Osteocyte (in vitro differentiated cells): ENCODE measurements at places on chromosomes 2 and 18. TPM values are rescaled to one million over a fixed set of nuclear protein-coding genes. Genes with fewer than 3 reads are reported as not detected.
A peak's percentile ranks its signal among the peaks of the same experiment; 100 is the strongest.

GRCh38 chr2:62568074-62568473 lies 62.1 kb upstream of the TMEM17 start:
- no peak for DNase-seq
- H3K27ac ChIP-seq: no peak overlapping the region
- H3K4me1 ChIP-seq: peaks cover 29% of the 10 kb centered on the region
- no peak overlapping the region for H3K4me3 ChIP-seq

- no peaks in the 10 kb centered on the region for H3K36me3 ChIP-seq
- H3K4me3 ChIP-seq: no peak overlapping the region
- peaks cover 20% of the 10 kb centered on the region for H3K27me3 ChIP-seq
- no peaks in the 10 kb centered on the region for H3K4me1 ChIP-seq
- no peak overlapping the region for H3K27ac ChIP-seq
These were observed 268.3 kb upstream of the SPRED2 start for GRCh38 chr2:65700720-65701119.

Gene CD8A
- total RNA-seq: not detected in 2 replicates

GRCh38 chr2:41180387-41180786 lies 728.5 kb upstream of the SLC8A1 start:
- no peak overlapping the region for H3K27ac ChIP-seq
- no peaks in the 10 kb centered on the region for H3K36me3 ChIP-seq
- H3K4me1 ChIP-seq: no peaks in the 10 kb centered on the region
- H3K4me3 ChIP-seq: no peak overlapping the region

- H3K27me3 ChIP-seq: peaks cover 10% of the 10 kb centered on the region
- H3K4me3 ChIP-seq: no peak overlapping the region
- no peak overlapping the region for H3K27ac ChIP-seq
- H3K4me1 ChIP-seq: no peaks in the 10 kb centered on the region
- DNase-seq: no peak
- no peaks in the 10 kb centered on the region for H3K36me3 ChIP-seq
These were observed 287.6 kb upstream of the HNRNPA3 start for GRCh38 chr2:176924909-176925534.

Gene HS6ST1
- total RNA-seq: 42.6 and 43.0 TPM in 2 replicates

- peaks cover 35% of the 10 kb centered on the region for H3K4me1 ChIP-seq
- no peaks in the 10 kb centered on the region for H3K36me3 ChIP-seq
- no peak overlapping the region for H3K4me3 ChIP-seq
- H3K27me3 ChIP-seq: no peaks in the 10 kb centered on the region
- DNase-seq: no peak
These were observed 221.0 kb upstream of the EPAS1 start for GRCh38 chr2:46076251-46076650.

DNA sequence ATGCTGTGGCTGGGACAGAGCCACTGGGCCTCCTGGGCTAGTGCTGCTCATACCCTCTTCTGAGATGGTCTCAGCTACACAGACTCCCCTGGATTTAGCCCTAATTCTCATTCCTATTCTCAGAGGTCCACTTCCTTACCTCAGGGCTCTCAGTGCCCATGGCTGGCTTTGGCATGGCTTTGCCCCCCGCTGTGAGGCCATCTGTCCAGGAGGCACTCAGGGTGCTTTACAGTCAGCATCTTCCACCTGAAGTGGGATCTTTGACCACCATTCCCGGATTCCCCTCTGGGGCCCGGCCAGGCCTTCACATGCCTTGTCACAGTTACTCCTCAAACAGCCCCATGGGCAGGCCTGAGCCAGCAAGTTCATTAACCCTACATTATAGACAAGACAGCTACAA lies 161.8 kb downstream of the CELF4 start:
- peaks cover 4% of the 10 kb centered on the region for H3K27me3 ChIP-seq
- no peak overlapping the region for H3K27ac ChIP-seq
- no peak for DNase-seq
- no peak overlapping the region for H3K4me3 ChIP-seq
- no peaks in the 10 kb centered on the region for H3K4me1 ChIP-seq
- H3K36me3 ChIP-seq: no peaks in the 10 kb centered on the region

DNA sequence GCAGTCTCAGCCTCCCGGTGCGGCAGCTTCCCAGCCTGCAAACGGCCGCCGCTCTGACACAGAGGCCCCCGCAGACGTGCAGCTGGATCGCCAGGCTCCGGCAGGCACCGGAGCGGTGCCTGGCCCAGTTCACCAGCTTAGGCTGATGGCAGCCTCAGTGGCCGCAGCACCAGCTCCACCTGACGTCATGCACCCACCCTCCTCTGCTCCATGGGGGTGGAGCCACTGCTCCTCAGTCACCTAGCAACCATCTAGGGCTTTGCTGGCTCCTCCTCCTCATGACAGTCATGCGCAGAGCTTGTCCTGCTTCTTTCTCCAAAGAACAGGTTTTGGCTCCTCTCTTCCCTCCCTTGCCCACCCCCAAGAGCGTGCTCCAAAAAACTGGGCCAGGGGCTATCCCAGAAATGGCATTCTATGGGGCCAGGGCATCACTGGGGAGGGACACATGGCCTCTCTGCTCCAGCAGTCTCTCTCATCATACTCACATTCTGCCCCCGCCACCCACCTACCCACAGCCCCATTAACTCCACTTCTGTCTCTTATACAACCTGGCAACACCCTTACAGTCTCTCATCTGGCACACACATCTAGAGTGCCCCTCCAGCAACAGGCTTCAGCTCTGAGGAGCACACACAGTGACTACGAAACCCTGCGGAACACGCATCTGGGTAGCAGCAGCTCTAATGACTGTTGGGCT lies 5.5 kb downstream of the DCTN1 start:
- no peak overlapping the region for H3K4me3 ChIP-seq
- peaks cover 38% of the 10 kb centered on the region for H3K36me3 ChIP-seq
- H3K27me3 ChIP-seq: no peaks in the 10 kb centered on the region
- peaks cover 16% of the 10 kb centered on the region for H3K4me1 ChIP-seq
- DNase-seq: no peak

Gene COL4A4
- total RNA-seq: 1.3 and 2.0 TPM in 2 replicates

Gene SYT4
- not detected in 2 replicates for total RNA-seq

- peaks cover 3% of the 10 kb centered on the region for H3K27me3 ChIP-seq
- peaks cover 7% of the 10 kb centered on the region for H3K4me1 ChIP-seq
- H3K4me3 ChIP-seq: no peak overlapping the region
- no peaks in the 10 kb centered on the region for H3K36me3 ChIP-seq
These were observed 129.2 kb downstream of the MTX2 start for GRCh38 chr2:176398243-176399073.

- peaks cover 8% of the 10 kb centered on the region for H3K36me3 ChIP-seq
- no peak for DNase-seq
- H3K27ac ChIP-seq: no peak overlapping the region
These were observed 211.9 kb downstream of the EXOC6B start for GRCh38 chr2:72613931-72614330.

DNA sequence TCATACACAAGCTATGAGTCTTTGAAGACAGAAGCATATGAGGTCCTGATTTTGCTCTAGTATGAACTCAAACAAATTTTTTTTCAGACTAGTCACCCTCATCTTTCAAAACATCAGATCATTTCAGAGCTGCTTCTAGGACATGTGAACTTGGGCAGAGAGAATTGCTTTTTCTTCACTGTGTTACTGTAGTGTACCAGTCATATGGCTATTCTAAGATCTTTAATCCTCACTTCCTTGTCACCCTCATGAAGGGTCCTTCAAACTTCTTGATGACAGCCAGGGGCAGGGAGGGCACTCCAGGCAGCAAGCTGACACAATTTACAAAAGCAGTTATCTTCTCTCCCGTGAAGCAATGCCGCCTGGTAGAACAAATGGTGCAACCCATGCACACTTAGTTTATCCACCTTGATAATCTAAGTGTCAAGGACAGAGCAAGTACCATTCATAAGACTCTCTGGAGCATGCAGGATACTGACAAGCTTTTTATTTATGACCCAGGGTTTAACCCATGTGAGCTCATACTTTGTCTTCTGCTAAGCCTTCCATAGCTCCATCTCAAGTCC lies 200.6 kb downstream of the DPP10 start:
- H3K27me3 ChIP-seq: no peaks in the 10 kb centered on the region
- H3K4me3 ChIP-seq: no peak overlapping the region
- DNase-seq: no peak
- no peaks in the 10 kb centered on the region for H3K4me1 ChIP-seq

GRCh38 chr18:33210575-33211189 lies 229.8 kb downstream of the CCDC178 start:
- H3K36me3 ChIP-seq: no peaks in the 10 kb centered on the region
- DNase-seq: no peak
- no peak overlapping the region for H3K27ac ChIP-seq
- H3K4me1 ChIP-seq: no peaks in the 10 kb centered on the region

GRCh38 chr2:102233132-102233884 lies 46.5 kb downstream of the IL1RL2 start:
- peaks cover 21% of the 10 kb centered on the region for H3K4me1 ChIP-seq
- DNase-seq: no peak

Gene HRH4
- total RNA-seq: not detected in 2 replicates

- DNase-seq: no peak
- H3K36me3 ChIP-seq: no peaks in the 10 kb centered on the region
- no peak overlapping the region for H3K27ac ChIP-seq
- H3K27me3 ChIP-seq: peaks cover 28% of the 10 kb centered on the region
- peaks cover 15% of the 10 kb centered on the region for H3K4me1 ChIP-seq
- H3K4me3 ChIP-seq: no peak overlapping the region
These were observed 14.7 kb downstream of the DAPL1 start for GRCh38 chr2:158809816-158810215.

DNA sequence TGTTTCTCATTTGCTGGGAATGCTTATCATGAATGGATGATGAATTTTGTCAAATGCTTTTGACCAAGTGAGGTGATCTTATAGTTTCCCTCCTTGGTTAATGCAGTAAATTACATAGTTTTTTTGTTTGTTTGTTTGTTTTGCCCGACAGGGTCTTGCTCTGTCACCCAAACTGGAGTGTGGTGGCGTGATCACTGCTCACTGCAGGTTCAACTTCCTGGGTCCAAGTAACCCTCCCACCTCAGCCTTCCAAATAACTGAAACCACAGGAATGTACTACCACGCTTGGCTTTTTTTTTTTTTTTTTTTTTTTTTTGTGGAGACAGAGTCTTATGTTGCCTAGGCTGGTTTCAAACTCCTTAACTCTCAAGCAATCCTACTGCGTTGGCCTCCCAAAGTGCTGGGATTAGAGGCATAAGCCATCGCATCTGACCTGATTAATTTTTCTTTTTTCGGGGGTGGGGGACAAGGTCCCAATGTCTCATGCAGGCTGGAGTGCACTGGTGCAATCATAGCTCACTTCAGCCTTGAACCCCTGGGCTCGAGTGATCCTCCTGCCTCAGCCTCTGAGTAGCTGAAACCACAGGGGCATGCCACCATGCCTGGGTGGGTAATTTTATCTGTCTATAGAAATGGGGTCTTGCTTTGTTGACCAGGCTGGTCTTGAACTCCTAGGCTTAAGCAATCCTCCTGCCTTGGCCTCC lies 48.6 kb downstream of the SMAD2 start:
- peaks cover 34% of the 10 kb centered on the region for H3K4me1 ChIP-seq
- H3K27ac ChIP-seq: no peak overlapping the region
- H3K4me3 ChIP-seq: no peak overlapping the region
- H3K36me3 ChIP-seq: peaks cover 30% of the 10 kb centered on the region
- no peak for DNase-seq

- no peaks in the 10 kb centered on the region for H3K36me3 ChIP-seq
- peaks cover 9% of the 10 kb centered on the region for H3K27me3 ChIP-seq
- peak; percentile 63 for DNase-seq
- peaks cover 1% of the 10 kb centered on the region for H3K4me1 ChIP-seq
These were observed 134.2 kb upstream of the HS6ST1 start for GRCh38 chr2:128452536-128453530.

Gene CLEC4F
- total RNA-seq: not detected in 2 replicates

GRCh38 chr2:232761301-232761907 lies 15.0 kb downstream of the KCNJ13 start:
- no peak for DNase-seq
- H3K4me3 ChIP-seq: no peak overlapping the region
- H3K27me3 ChIP-seq: no peaks in the 10 kb centered on the region
- H3K36me3 ChIP-seq: peaks cover 48% of the 10 kb centered on the region
- no peak overlapping the region for H3K27ac ChIP-seq

- no peaks in the 10 kb centered on the region for H3K36me3 ChIP-seq
- no peak overlapping the region for H3K4me3 ChIP-seq
- DNase-seq: no peak
- H3K27me3 ChIP-seq: no peaks in the 10 kb centered on the region
- H3K4me1 ChIP-seq: peaks cover 15% of the 10 kb centered on the region
These were observed 27.0 kb downstream of the DNMT3A start for GRCh38 chr2:25314514-25315315.

Gene BMP10
- not detected in 2 replicates for total RNA-seq

DNA sequence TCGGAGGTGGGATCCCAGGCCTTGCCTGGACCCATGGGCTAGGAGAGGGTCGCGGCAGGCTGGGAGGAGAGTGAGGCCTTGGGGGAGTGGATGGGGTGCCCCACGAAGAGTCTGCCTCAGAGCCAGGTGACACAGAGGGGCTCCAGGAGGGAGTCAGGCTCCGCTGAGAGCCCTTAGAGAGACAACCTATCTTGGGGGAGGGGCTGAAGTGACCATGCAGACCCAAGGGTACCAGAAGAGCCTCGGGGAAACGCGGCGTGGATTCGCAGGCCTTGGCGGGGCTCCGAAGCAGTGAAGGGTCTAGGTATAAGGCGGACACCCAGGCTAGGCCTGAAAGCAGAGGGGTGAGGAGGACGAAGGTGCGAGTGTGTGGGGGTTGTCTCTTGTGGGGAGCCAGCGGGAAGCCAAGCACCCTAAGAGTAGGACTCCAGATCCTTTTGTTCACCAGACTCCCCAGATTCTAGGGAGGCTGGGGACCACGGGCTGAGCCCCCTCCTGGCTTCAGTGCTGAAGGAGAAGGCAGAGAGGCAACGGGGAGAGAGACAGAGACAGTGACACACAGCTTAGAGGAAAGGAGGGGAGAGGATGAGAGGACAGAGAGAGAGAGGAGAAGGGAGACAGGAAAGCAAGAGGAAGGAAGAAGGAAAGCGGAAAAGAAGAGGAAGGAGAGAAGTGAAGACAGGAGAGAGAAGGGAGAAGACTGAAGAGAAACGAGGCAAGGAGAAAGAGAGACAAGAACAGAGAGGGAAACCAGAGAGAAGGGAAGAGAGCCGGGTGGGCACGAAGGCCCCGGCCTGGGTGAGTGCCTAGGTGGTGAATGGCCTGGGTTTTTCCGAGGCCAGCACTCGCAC lies 1.1 kb upstream of the HOXD11 start:
- H3K4me3 ChIP-seq: peak overlapping the region; percentile 45
- H3K4me1 ChIP-seq: peaks cover 24% of the 10 kb centered on the region
- no peaks in the 10 kb centered on the region for H3K36me3 ChIP-seq

GRCh38 chr18:41820784-41821183 lies 134.2 kb upstream of the PIK3C3 start:
- H3K4me1 ChIP-seq: no peaks in the 10 kb centered on the region
- peaks cover 30% of the 10 kb centered on the region for H3K27me3 ChIP-seq
- no peak for DNase-seq
- no peak overlapping the region for H3K27ac ChIP-seq
- H3K36me3 ChIP-seq: no peaks in the 10 kb centered on the region
- no peak overlapping the region for H3K4me3 ChIP-seq

- H3K27ac ChIP-seq: no peak overlapping the region
- H3K4me1 ChIP-seq: no peaks in the 10 kb centered on the region
- no peaks in the 10 kb centered on the region for H3K27me3 ChIP-seq
- H3K36me3 ChIP-seq: peaks cover 3% of the 10 kb centered on the region
These were observed 52.1 kb downstream of the RBBP8 start for GRCh38 chr18:22985250-22985649.

- H3K36me3 ChIP-seq: no peaks in the 10 kb centered on the region
- H3K4me3 ChIP-seq: no peak overlapping the region
- peaks cover 28% of the 10 kb centered on the region for H3K27me3 ChIP-seq
- DNase-seq: no peak
- H3K4me1 ChIP-seq: no peaks in the 10 kb centered on the region
These were observed 36.5 kb downstream of the GALNT14 start for GRCh38 chr2:31101701-31102100.

Gene ASAP2
- 91.0 and 94.7 TPM in 2 replicates for total RNA-seq

Gene PLCD4
- total RNA-seq: 16.7 and 24.7 TPM in 2 replicates

Gene CYP1B1
- total RNA-seq: 137 and 145 TPM in 2 replicates

- no peak overlapping the region for H3K27ac ChIP-seq
- no peak for DNase-seq
- H3K4me3 ChIP-seq: no peak overlapping the region
- peaks cover 33% of the 10 kb centered on the region for H3K4me1 ChIP-seq
- no peaks in the 10 kb centered on the region for H3K27me3 ChIP-seq
These were observed 122.5 kb downstream of the PLA2R1 start for GRCh38 chr2:159939946-159940345.
